Testis (tissue), 5 donors: ENCODE measurements at places on chromosomes 4 and X.
A peak's percentile ranks its signal among the peaks of the same experiment; 100 is the strongest.

GRCh38 chr4:147840838-147841738 is 109.2 kb downstream of the ARHGAP10 start:
- DNase-seq, result no peak

DNA sequence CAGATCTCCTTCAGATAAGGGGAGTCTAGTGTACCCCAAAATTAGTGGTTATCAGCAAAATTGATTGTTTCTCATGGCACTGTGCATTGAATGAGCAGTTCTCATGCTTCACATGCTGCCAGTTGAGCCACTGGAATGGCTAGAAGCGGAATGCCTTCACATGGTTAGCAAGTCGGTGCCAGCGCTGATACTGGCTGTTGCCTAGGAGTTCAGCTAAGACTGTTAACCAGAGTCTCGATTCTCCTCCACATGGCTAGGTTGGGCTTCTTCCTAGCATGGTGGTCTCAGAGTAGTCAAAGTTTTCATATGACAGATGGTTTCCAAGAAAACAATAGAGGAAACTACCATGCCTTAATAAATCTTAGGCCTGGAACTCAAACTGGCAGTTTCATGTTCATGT is 12.2 kb downstream of the ANTXR2 start:
- DNase-seq, result no peak

GRCh38 chr4:33715841-33716395 is 2528.4 kb downstream of the ARAP2 start:
- DNase-seq, result no peak

GRCh38 chr4:185590982-185591381 is 55.7 kb upstream of the PDLIM3 start:
- DNase-seq, result no peak

- DNase-seq, result no peak
Measured at GRCh38 chrX:25025615-25026014, 9.8 kb upstream of the ARX start.

DNA sequence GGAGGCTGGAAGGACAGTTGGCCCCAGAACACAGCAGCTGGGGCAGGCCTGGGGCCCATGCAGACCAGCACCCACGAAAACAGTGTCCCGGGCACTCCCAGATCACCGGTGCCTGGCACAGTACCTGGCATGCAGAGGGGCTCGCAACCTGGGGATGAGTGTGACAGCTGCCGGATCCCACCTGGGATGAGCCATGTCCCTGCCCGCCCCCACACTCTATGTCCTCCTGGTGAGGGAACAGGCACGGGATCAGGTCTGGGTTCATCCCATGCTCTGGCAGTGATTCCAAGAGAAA is 22.8 kb upstream of the PPP2R2C start:
- DNase-seq, result no peak

DNA sequence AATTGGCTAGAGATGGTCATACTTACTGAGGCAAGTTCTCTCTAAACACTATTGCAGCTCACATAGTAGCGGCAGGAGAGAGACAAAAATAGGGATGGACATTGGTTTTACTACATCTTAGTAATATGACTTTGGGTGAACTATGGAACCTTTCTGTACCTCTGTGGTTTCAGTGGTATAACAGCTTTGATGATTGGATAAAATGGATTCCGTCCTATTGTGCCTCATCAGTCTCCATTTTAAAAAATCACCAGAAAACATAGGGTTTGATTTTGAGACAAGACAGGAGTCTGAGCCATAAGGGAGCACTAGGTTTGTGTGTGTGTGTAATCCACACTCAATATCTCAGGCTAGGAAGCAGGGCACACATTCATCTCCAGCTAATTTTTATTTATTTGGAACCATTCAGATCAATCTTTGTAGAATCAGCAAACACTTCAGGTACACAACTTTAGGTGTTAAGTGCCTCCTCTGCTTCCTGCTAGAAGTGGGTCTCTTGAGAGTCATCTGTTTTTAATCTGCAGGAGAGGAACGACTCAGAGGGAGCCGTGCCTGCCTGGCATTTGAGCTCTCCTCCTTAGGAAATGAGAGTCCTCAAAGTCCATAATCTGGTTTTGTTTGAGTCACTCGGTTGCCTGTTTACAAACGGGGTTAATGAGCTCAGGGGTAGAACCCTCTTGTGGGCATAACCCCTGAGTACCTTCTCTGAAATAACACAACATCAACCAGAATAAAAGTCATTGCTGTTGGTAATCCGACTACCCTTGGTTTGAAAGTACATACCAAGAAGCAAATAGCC is 238.5 kb upstream of the BOD1L1 start:
- DNase-seq, result no peak

DNA sequence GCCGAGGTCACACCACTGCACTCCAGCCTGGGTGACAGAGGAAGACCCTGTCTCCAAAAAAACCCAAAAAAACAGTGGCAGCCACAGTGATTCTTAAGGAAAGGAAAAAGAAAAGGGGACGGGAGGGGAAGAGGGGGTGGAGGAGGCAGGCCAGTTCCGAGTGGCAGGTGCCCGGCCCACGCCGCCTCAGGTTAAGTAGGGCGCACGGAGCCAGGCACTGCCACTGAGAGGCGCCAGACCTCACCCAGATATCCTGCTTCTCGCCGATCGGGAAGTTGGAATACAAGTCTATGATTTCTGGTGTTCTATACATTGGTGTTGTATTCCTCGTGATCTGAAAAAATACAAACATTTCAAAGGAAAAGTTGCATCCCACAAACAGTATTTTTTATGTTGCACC is 35.9 kb downstream of the GAK start:
- no peak for DNase-seq

GRCh38 chr4:3041192-3042142 is 32.9 kb downstream of the HTT-AS start:
- peak; percentile 62 for DNase-seq

- peak; percentile 48 for DNase-seq
Measured at GRCh38 chr4:103011378-103012025, 8.0 kb downstream of the SLC9B1 start.

- DNase-seq, result peak; percentile 17
Measured at GRCh38 chrX:19990151-19990555, 708 bp downstream of the BCLAF3 start.

- DNase-seq, result no peak
Measured at GRCh38 chrX:131264053-131264452, 25.1 kb downstream of the IGSF1 start.

- no peak for DNase-seq
Measured at GRCh38 chrX:149648932-149649331, 17.3 kb upstream of the TMEM185A start.

DNA sequence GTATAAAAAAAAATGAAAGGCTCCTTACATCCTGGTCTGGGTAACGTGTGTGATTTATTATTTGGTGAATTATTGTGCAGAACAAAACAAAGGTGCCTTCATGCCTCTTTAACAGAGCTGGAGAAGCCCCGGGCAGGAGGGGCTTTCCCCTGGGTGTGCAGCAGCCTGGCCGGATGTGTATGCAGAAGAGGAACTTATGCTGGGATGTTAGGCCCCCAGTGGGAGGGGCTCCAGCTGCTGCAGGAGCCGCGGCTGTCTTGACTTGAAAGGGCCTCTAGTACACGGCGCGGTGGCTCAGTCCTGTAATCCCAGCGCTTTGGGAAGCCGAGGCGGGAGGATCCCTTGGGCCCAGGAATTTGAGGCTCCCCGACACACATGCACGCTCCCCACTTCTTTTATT is 16.0 kb downstream of the CCNQ start:
- DNase-seq, result no peak

GRCh38 chr4:6402566-6403399 is 69.6 kb downstream of the PPP2R2C start:
- DNase-seq, result no peak

GRCh38 chr4:17865866-17866363 is 55.1 kb downstream of the NCAPG start:
- DNase-seq, result no peak

DNA sequence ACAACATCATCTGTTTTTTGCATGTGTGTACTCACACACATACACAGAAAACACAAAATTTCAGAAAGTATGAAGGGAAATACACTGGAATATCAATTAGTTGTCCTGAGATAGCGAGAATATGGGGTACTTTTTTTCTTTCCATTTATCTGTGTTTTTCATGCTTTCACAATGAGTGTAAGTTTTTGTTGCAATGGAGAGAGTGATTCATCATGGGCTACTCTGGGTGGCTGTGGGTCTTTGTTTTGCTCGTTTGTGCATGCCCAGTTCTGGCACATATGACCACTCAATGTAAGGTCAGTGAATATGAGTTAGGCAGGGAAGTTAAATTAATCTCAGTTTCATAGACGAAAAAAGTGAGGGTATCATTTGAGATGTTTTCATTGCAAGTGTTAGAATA is 26.9 kb downstream of the XK start:
- no peak for DNase-seq
